ENCODE measurements at places on chromosomes 1 and 21.

DNA sequence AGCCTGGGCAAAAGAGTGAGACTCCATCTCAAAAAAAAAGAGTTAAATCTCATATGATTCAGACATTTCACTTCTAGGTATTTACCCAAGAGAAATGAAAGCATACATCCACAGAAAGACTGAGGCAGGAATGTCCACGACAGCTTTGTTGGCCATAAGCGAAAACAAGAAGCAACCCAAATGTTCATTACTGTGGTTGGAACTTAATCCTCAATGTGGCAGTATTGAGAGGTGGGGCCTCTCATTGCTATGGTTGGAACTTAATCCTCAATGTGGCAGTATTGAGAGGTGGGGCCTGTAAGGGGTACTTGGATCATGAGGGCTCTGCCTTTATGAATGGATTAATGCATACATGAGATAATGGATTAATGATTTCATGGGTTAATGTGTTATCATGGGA lies 15.2 kb downstream of the C21orf58 start:
- DNase-seq = no peak

GRCh38 chr1:48493970-48494769 lies 22.2 kb upstream of the SPATA6 start:
- no peak for DNase-seq

- no peak for DNase-seq
Observed at GRCh38 chr1:38915352-38915948, 26.2 kb downstream of the RHBDL2 start.

DNA sequence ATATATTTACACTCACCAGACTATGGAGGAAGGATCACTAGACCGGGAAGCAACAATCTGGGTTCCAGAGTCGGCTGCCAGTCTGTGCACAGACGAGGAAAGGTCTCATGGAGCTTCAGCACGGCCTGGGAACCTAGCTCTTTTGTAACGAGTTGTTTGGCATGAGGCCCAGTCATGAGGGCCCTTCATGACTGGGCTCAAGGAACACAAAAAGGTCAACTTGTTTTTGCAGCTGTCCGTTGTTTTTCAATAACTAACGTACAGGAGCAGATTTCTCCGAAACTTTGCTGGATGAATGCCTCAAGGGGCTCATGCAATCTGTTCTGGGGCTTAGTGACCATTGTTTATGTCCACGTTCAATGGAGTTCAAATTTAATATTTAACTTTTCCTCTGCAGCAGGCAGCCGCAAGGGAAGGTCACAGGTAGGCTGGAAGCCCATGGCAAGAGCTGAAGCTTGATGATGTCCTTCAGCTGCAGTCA lies 5.9 kb upstream of the STUM start:
- no peak for DNase-seq

DNA sequence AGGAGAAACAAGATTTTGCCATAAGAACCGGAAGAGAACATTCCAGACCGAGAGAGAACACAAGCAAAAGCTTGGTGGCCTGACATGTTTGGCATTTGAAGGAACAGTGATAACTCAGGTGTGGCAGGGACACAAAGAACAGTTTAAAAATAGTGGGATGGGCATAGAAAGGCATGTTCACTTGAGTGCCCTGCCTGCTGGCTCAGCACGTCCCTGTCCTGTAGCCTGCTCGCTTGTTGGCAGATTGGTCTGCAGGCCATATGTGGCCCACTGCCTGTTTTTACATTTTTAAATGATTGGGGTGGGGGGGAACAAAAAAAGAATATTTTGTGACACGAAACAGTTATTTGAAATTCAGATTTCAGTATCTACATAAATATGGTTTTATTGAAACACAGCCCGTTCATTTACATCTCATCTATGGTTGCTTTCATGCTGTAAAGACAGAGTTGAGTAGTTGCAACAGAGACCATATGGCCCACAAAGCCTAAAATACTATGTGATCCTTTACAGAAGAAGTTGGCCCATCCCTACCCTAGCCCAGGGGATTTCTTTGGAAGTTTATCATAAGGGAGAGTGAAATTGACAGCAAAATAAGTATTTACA lies 100.7 kb downstream of the RGL1 start:
- DNase-seq = no peak

- no peak for DNase-seq
Observed at GRCh38 chr1:82079607-82080006, 278.9 kb downstream of the ADGRL2 start.

DNA sequence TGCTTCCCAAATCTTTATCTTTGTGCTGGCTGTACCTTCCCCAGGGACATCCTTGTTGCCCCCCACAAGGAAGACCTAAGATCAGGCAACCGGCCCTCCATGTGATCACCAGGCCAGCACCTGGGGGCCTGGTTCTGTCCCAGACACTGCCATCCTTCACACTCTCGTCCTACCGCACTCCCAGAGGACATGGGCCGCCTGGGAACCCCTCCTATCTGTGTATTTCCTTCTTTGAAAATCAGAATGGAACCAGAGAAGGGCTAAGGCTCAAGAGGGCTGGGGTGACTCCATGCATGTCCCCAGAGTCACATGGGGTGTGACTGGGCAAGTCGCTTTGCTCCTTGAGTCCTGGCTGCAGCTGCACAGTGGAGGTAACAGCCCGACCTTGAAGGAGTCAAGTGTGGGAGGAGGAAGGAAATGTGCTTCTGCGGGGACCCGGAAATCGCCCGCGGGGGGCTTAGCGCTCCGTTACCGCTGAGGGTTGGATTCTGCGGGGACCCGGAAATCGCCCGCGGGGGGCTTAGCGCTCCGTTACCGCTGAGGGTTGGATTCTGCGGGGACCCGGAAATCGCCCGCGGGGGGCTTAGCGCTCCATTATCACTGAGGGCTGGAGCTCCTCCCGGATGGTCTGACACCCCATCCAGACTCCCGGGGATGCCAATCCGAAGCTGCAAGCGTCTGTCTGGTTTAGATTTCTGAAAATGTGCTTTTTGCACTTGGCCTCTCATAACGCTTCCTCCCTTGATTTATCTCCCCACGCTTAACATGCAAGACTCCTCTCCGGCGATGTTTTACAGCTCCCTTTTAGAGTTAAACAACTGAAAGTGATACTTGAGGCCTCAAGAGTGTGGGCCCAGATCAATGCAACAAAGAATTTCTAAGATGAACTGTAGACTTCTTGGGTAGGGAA lies 278.9 kb downstream of the NPHP4 start:
- no peak for DNase-seq

DNA sequence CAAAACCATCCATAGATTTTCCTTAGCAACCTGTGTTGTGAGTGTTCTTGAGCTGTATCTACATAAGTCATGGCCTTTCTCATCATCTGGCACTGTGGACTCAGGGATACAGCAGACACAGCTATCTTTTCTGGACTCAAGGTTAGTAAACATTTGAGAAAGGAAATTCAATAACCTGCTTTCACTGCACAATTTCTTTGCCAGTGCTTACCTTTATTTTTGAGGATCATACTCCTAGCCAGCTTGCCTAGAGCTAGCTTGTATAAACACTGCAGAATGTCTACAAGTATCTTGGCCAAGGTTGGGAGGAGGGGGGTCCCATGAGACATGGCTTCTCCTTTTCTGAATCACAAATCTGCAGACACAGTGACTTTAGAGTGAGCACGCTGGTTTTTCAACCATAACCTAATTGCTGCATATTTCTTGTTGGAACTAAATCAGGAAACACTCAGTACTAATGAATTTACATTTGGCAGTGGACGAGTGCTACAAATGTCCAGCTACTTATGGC lies 27.2 kb downstream of the ADAMTS5 start:
- DNase-seq = no peak

DNA sequence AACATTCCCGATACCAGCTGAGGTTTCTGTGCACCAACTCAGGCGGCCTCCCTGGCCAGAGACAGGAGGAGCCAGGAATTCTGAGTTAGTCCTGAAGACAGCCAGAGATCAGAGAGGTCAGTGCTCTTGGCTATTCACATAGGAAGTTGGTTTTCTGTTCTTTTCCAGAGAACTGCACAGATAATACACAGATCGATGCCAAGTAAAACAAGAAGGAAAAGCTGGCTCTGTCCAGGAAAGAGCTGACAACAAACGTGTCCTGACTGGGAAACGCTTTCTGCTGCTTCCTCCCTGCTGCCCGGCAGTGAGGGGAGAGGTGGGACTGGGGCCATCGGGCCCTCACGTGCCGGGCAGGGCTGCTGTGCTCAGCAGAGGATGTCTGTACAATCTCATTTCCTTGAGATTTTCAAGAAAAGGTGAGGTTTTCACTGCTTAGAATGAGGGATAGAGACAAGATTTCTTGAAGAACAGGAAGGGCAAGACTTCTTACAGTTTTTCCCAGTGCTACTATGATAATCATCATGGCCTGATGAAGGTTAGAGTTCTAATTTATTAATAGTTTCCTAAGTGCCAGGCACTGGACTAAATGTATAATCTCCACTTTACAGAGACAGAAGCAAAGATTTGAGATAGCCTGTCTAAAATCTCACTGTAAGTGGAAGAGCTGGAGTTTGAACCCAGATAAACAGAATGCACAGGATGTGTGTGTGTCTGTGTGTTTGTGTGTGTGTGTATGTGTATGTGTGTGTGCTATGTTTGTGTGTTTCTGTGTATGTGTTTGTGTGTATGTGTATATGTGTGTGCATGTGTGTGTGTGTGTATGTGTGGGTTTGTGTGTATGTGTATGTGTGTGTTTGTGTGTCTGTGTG lies 211.0 kb upstream of the RAB4A start:
- no peak for DNase-seq

DNA sequence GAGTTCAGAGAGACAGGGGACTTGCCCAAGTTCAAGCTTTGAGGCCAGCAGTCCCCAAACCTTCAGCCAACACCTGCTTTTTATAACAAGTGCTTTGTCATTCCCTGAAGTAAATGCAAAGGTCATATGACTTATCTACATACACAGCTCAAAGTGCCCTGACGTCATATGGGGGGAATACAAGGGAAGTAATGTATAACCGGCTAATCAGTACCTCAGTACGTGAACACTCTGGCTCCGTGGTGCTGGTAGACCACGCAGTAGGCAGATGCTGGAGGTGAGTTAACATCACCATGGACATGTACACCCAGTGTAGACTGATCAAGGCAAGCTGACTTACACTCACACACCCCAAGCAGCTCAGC lies 60.0 kb downstream of the BACE2 start:
- DNase-seq = no peak

Measured in chondrocyte (in vitro differentiated cells).